ENCODE measurements at places on chromosomes 6 and 20. TPM values are rescaled to one million over a fixed set of nuclear protein-coding genes. Genes with fewer than 3 reads are reported as not detected.

Gene CYP39A1
- 7.8 TPM for total RNA-seq

Gene DEF6
- total RNA-seq: 4.9 TPM

Gene RIPPLY2
- not detected for total RNA-seq

Gene DDAH2
- total RNA-seq: 76.1 TPM

DNA sequence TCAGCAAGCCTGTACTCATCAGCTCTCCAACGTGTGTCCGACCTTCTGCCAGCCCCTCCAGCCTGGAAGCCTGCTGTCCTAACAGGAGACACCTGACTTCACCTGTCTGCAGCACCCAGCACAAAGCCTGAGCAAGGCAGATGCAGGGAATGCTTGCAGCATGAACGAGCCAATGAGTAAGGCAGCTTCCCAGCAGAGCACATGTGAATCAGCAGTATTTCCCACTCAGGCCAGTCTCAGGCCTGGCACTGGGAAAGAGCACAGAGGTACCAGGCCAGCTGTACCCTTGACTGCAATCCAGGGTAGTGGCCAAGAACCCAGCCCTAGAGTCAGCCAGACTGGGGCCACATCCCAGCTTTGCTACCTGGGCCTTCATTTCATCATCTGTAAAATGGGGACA is 120.8 kb downstream of the MAFB start:
- no peak for DNase-seq
- H3K27me3 ChIP-seq: no peaks in the 10 kb centered on the region
- no peak overlapping the region for H3K27ac ChIP-seq
- no peak overlapping the region for H3K4me3 ChIP-seq

DNA sequence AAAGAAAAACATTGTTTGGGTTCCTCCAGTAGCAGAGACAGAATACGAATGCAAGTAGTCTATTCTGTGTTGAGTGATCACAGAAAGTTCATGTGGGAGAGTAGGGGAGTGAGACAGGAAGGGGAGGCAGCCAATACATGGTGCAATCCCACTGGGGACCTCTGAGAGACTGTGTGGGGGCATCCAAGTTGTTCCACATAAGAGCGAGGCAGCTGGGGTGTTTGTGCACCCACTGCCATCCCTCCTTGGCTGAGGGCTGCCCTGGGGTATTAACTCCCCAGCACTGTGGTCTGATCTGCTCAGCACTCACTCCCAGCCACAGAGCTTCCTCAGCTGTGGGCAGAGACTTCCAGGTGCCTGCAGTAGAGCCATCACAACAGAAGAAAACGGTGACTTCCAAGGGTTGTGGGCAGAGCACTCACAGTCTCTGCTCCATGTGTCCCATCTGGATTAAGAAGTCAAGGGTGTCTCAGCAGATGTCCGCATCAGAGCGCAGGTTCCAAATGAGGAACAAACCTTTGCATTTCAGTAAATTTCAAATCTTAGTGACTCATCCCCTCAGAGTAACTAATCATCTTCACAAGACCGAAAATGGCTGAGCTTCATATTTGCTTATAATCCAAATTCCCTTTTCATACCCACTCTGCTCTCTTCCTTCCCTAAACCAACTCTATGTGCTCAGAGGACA is 101.9 kb upstream of the NAA20 start:
- H3K27me3 ChIP-seq: no peaks in the 10 kb centered on the region
- DNase-seq: no peak
- no peak overlapping the region for H3K4me3 ChIP-seq
- peak overlapping the region; percentile 45 for H3K27ac ChIP-seq
- H3K4me1 ChIP-seq: peaks cover 12% of the 10 kb centered on the region
- no peaks in the 10 kb centered on the region for H3K36me3 ChIP-seq

DNA sequence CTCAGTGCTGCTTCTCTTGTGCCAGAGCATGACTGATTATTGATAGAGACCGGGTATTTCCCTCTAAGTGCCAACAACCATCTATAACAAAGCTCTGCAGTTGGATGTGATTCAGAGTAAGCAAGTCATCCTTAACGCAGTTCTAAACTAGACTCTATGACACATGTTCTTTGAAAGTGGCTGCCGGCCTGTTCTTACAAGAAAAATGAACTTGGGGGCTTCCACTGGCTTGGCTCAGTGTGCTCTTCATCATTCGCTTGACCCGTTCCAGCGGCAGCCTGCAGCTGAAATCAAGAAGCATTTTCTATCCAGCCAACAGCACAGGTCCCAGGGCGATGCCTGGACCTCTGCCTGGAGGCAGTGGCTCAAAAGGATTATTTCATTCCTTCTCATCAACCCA is 29.8 kb downstream of the GFOD1 start:
- H3K27me3 ChIP-seq: no peaks in the 10 kb centered on the region
- no peaks in the 10 kb centered on the region for H3K36me3 ChIP-seq
- peaks cover 20% of the 10 kb centered on the region for H3K4me1 ChIP-seq
- peak overlapping the region; percentile 29 for H3K27ac ChIP-seq

- H3K4me1 ChIP-seq: no peaks in the 10 kb centered on the region
- no peaks in the 10 kb centered on the region for H3K27me3 ChIP-seq
- no peak overlapping the region for H3K27ac ChIP-seq
- no peak for DNase-seq
- no peak overlapping the region for H3K4me3 ChIP-seq
- no peaks in the 10 kb centered on the region for H3K36me3 ChIP-seq
These were observed 1395.7 kb upstream of the MAP3K7 start for GRCh38 chr6:91982559-91982958.

GRCh38 chr20:14069796-14070195 is 74.5 kb downstream of the MACROD2 start:
- H3K36me3 ChIP-seq: no peaks in the 10 kb centered on the region
- no peak overlapping the region for H3K27ac ChIP-seq
- H3K4me1 ChIP-seq: no peaks in the 10 kb centered on the region
- no peak overlapping the region for H3K4me3 ChIP-seq
- DNase-seq: no peak
- H3K27me3 ChIP-seq: no peaks in the 10 kb centered on the region
